ENCODE measurements at places on chromosomes 6 and 20.

GRCh38 chr6:141464490-141464889 lies 668.2 kb upstream of the GJE1 start:
- DNase-seq: no peak

- DNase-seq: no peak
Observed at GRCh38 chr20:6855796-6856195, 88.3 kb downstream of the BMP2 start.

DNA sequence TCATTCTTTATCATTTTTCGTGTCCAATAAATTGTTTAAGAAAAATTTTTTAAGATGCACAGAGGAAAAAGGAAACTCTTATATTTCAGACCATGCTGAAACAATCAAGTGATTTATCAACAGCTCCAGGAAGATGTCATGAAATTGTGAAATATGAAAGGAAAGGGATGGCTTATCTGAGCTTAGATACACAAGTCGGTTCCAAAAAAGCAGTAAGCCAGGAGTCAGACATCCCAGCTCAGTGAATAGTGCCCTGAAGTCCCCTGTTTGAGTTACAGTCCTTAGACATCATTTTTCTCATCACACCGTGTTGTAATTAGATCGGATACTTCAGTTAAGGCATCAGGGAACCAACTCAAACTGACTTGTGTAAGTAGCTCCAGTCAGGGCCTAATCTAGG lies 91.0 kb upstream of the SSTR4 start:
- DNase-seq: no peak

DNA sequence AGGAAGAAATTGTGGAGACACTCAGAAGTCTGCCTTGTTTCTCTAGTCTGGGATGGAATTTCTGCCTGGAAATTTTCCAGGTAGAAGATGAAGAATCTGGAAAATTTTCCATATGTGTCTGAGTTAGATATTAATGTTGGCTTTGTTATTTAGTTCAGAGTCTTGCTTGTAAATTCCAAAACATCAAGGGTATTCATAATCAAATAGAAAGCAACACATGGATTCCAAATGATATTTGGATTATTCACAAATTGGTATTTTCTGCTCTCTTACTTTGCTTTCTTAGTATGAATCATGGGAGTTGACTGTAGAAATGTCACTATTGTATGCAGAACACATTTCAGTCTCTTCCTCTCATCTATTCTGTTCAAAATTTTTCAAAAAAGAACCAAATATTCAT lies 116.0 kb downstream of the GRIK2 start:
- no peak for DNase-seq

DNA sequence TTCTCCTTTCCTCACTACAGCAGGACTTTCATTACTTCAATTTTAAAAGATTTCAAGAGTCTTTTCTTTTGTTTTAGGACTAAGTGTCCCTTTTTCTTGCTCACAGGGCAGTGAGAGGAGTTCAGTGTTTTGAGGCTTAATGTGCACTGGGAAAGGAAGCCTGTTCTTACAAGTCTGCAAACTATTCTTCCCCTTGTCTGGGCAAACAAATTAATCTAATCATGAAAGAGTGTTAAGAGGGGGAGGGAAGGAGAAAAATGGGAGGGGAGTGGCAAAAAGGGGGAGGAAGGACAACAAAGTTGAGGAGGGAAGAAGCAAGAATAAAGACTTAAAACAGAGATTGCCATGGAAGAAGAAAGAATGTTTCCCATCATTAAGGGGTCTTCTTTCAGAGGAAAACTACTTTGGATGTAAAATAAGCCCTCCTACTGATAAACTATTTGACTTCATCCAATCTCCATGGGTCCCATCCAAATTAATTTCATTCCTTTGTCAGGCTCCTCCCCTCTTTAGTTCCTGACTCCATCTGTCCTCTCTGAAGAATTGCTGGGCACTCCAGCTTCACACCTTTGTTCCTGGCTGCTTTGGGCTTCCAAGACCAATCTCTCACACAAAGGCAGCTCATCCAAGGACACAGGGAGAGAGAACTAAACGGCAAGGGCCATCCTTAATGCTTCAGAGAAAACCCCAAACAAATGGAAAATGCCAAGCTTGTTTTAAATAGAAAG lies 244.5 kb downstream of the TPBG start:
- DNase-seq: no peak

GRCh38 chr20:39699166-39699725 lies 737.1 kb downstream of the DHX35 start:
- DNase-seq: no peak

- DNase-seq: no peak
Observed at GRCh38 chr6:45206793-45207492, 121.2 kb upstream of the RUNX2 start.

DNA sequence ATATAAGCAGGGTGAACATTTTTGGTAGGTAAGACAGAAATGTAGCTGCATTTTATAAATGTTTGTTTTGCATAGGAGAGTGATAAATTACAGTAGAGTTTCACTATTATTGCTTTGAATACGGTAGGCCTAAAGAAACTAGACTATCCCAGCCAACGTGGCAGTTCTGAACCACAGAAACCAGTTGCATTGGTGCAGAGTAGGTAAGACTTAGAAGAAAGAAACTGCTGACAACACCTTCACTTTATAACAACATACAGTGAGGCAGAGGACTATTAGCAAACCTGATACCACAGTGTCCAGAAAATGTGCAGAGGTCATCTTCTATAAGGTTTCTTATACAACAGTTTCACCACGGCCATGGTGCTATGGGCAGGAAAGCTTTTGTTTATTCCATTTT lies 566.1 kb downstream of the KIF16B start:
- no peak for DNase-seq

DNA sequence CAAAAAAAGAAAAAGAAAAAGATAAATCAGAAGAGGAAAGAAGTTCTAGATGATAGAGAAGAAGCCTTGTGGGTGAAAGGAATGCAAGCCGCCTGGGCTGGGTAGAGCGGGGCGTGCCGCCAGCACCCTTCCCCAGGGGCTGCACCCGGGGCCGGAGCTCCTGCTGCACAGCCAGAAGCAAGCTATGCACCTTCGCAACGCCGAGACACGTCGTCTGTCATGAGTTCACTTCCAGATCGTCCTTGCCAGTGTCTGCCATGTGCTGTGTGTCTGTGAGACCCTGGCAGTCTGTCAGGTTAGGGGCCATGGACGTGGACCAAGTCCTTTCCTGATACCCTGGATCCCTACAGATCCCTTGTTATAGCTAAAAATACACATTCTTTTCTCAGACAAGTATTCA lies 25.5 kb upstream of the ADRM1 start:
- no peak for DNase-seq

- no peak for DNase-seq
Observed at GRCh38 chr6:106446287-106446885, 85.9 kb downstream of the CRYBG1 start.

GRCh38 chr6:117837261-117837660 lies 69.8 kb upstream of the SLC35F1 start:
- no peak for DNase-seq

- no peak for DNase-seq
Observed at GRCh38 chr6:34195726-34196115, 41.0 kb upstream of the HMGA1 start.

DNA sequence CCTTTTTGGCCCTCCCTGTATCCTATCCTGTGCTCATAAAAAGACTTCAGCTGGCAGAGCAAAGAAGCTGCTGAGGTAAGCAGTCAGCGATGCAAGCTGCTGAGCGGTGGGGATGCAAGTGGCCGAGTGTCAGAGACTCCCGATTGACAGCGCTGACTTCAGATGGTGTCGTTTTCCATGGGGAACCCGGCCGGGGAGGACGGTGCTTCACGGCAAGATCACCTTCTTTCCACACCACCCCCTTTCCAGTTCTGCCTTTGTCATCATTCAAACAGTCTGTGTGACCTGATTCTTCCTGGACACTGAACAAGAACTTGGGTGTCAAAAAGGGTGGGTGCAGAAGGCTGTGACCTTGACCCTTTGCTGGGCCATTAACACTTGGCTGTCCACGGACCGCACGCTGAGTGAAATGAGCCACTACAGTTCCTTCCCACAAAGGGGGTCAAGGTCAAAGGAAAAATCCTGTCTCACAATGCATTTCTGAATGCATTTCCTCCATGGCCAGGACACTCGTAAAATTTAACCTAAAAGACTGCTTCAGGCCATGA lies 52.9 kb upstream of the UNC93A start:
- no peak for DNase-seq

- DNase-seq: no peak
Observed at GRCh38 chr6:1255636-1256365, 56.1 kb upstream of the FOXQ1 start.

GRCh38 chr6:132967871-132968270 lies 153.5 kb downstream of the RPS12 start:
- DNase-seq: no peak

- no peak for DNase-seq
Observed at GRCh38 chr6:112691289-112691688, 344.2 kb downstream of the RFPL4B start.

DNA sequence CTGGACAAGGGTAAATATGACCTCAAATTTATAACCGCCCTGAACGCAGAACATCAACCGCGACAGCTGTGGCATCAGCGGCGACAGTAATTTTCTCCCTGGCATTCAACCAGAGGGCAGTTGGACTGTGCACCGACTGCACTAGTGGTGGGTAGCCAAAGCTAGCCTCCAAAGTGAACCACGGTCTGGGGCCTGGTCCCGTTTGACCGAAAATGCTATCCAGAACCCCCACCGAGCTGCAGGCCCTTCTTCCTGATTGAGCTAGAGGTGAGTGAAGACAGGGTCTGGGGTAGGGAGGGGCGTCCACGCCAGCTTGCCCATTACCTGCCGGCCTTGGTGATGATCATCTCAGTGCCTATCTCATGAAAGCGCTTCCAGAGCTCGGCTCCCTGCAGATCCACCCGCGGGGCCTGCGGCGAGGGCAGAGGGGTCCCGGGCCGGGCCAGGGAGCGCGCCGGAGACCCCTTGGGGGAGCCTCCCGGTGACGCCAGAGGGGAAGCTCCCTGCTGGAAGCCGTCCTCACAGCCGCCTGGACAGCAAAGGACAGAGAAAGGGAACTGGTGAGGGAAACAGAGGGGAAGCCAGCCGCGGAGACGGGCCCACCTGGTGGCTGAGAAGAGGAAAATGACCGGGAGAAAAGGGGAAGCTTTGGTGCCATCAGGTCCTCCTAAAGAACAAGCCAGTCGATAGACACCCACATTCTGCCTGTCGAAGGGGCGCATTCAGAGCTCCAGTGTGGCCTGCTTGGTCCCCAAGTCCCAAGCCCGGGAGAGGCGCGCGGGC lies 2.0 kb downstream of the TBX18 start:
- no peak for DNase-seq

- no peak for DNase-seq
Observed at GRCh38 chr20:19624221-19624965, 133.7 kb upstream of the RIN2 start.

DNA sequence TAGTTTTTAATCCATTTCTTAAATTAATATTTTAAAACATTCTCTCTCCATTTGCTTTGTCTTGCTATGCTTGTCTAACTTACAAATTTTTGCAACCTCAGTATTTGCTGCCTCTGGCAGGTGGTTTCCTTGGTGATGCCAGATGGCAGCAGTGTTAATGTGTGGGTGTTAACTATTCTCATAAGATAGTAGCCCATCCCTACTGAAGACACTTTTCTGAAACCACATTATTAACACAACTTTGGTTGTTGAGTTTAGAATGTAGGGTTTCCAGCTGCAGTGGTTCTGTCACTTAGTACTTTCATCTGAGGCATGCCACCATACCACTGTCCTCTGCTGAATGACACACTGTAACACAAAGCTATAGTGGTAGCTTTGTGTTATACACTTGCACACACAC lies 75.1 kb downstream of the MYO6 start:
- DNase-seq: no peak

- DNase-seq: no peak
Observed at GRCh38 chr6:93515736-93516135, 96.4 kb upstream of the EPHA7 start.

- DNase-seq: no peak
Observed at GRCh38 chr20:2751347-2751877, 49.0 kb downstream of the CPXM1 start.

DNA sequence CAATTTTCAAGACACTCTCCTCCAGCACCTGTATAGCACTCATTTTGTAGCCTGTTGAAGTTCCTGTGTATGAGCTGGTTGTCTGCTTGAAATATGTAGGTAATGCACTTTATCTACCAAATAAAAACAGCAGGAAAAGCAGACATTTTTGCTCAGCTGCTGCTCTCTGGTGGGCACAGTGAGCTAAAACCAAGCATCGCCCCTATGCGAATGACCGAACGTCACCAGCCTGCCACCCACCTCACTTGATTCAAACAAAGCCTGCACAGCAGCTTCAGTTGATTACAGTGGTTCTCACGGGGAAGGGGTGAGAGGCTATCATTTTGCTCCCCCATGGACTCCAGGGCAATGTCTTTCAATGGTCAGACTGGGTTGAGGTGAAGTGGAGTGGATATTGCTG lies 185.7 kb downstream of the SASH1 start:
- no peak for DNase-seq

- no peak for DNase-seq
Observed at GRCh38 chr20:16143596-16143995, 429.7 kb downstream of the KIF16B start.

DNA sequence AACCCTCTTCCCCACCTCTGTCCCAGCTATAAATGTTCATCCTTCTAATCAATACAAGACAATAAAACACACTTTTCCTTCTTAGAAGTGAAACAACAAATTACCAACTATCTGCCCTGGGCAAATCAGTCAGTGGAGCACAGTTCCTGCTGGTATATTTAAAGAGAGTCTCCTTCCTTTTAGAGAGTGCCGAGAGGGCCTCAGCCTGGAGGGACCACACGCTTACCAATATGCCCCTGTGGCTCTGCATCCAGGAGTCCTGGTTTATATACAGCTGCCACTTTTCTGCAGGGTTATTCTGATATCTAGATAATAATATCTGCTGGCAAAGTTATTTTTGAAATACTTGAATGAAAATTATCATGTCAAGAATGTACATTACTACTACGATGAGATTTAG lies 87.4 kb upstream of the KCNK16 start:
- no peak for DNase-seq

DNA sequence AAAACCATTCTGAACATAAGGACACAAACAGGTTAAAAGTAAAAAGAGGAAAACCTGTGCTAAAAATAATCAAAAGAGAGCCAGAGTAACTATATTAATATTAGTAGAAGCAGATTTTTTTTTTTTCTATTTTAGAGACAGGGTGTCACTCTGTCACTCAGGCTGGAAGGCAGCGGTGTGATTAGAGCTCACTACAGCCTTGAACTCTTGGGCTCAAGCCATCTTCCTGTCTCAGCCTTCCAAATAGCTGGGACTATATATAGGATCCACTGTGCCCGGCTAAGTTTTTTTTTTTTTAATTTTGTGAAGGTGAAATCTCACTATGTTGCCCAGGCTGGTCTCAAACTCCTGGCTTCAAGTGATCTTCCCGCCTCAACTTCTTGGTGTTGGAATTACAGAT lies 33.4 kb upstream of the PLN start:
- DNase-seq: no peak

- DNase-seq: no peak
Observed at GRCh38 chr6:26552205-26552604, 14.0 kb downstream of the HMGN4 start.

All from stimulated activated effector memory CD8-positive, alpha-beta T cell treated with anti-CD3 and anti-CD28 coated beads, Interleukin-12 subunit alpha, Interleukin-12 subunit beta, amount 100 ng/mL, for 72 hours (primary cell).